ENCODE measurements at places on chromosomes 1 and 21.

- no peak for DNase-seq
Observed at GRCh38 chr1:42962641-42963377, 4.1 kb upstream of the SLC2A1 start.

DNA sequence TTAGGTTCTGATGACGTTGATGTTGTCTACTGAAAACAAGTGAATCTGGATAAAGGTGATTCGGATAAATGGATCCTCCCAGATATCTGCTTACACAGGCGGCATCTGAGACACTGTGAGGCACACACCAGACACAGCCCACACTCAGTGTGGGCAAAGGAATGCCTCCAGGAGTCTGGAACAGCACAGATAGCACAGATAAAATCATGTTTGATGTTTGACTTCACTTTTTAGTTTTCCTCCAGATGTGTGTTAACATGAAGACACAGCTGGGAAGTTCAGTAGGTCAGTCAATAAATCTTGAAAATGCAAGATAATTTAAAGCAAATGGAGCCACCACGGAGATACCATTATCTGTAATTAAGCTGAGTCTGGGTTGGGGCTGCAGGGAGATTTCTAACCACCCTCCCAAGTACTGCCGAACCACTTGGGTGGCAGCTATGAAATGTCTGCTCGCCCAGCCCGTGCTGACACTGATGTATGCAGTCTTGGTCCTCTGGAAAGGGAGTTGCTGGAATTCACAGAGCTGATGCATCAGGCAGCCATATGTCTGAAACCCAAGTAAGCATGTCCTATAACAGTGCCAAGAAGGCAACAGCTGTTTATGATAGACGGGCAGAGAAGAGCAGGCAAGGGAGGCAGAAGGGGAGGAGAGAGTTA is 11.7 kb downstream of the CAPN9 start:
- no peak for DNase-seq

DNA sequence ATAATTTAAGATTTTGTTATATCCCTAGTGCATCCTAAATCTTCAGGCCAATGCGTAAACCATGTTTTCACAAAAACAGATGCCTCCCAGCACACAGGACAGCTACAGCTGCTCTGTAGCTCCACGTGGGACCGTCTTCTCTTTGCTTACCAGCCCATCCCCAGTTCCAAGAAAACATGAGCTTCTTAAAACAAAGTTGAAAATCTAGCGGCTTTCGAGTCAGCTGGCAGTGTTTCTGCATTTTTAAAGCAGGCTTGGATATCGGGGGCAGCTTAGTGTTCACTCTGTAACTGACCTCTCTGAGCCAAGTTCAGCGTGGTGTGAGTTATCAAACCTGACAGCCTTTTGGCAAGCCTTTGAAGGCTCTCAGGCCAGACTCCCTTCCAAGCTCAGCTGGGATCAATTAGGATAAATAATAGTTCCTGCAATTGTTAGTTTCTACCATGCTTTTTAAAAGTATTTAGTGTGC is 881.5 kb downstream of the LTN1 start:
- no peak for DNase-seq

DNA sequence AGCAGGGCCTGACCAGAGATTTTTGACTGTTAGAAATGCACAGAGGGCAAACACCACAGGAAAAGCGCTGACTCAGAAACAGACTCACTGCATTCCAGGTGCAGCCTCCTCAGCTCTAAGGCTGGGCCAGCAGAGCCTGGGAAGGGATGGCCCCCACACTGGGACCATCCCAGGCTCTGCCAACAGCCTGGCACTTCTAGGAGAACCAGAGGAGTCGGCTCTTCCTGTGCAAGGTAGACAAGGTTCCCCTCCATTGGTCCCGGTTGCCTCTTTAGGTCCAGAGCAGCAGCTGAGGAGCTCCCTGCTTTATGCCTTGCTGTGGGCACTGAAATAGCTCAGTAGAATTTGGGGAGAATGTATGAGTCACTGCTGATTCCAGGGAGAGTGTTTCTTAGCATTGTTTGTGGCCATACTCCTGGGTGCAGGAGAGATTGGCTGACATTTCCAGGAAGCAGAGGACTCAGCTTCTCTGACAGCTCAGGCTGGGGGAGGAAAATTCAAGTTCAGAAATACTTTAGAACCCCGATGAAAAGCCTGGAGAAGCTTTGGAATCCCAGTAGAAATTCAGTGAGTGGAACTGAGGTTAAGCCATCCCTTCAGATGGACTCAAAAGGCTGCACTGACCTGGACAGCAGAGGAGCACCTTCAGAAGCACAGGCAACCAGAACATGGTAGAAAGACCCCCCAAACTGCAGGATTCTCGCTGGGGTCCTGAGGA is 19.7 kb downstream of the PRAMEF1 start:
- no peak for DNase-seq

- no peak for DNase-seq
Observed at GRCh38 chr1:226233806-226234205, 10.3 kb downstream of the MIXL1 start.

DNA sequence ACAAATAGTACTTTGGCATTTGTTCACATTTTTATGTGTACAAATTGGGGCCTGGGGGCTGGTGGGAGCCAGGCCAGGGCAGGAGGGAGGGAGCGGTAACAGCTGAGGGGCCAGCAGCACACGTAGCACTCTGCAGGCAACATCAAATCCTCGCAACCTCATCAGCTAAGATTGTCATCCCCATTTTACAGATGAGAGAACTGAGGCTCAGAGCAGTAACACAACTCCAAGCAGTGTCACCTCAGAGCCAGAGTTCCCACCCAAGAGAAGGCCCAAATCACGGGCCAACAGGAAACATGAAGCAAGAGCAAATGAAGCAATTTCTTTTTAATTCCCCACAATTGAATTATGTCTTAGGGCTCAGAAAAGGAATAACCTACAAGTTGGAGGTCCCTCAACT is 14.1 kb downstream of the IFFO2 start:
- no peak for DNase-seq

- DNase-seq: no peak
Observed at GRCh38 chr1:230611878-230612235, 30.4 kb upstream of the COG2 start.

GRCh38 chr1:29017975-29018712 is 103.8 kb downstream of the EPB41 start:
- DNase-seq: no peak

GRCh38 chr1:61101536-61101935 is 19.2 kb downstream of the NFIA start:
- DNase-seq: no peak

DNA sequence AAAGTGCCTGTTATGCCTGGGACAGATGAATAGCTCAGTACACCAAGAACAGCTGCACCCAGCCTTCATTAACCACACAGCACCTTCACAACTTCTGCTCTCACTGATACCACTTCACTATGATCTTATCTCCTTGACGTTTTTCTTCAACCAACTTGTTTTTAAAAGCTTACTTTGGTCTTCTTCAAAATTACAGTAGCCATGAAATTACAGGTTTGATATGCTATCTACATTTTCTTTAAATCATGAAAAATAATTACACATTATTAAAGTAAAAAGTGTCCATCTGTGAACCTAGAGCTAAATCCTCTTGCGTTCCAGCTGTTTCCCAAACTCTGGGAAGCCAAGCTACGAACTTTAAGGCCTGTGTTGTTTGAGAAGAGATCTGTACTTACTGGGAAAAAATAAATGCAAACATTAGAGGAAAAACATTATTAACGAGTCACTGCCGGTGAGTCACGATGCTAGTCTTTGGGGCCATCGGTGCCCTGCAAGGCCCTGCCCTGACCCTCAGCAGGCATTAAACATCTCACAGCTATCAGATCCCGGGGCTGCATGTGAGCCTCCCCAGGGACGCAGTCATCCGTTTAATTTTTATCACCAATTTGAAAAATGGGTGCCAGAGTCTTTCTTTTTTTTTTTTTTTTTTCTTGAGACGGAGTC is 56.3 kb upstream of the GPR153 start:
- DNase-seq: no peak

Measured in AML-193 (cell line).